ENCODE measurements at places on chromosomes 3 and 15.

DNA sequence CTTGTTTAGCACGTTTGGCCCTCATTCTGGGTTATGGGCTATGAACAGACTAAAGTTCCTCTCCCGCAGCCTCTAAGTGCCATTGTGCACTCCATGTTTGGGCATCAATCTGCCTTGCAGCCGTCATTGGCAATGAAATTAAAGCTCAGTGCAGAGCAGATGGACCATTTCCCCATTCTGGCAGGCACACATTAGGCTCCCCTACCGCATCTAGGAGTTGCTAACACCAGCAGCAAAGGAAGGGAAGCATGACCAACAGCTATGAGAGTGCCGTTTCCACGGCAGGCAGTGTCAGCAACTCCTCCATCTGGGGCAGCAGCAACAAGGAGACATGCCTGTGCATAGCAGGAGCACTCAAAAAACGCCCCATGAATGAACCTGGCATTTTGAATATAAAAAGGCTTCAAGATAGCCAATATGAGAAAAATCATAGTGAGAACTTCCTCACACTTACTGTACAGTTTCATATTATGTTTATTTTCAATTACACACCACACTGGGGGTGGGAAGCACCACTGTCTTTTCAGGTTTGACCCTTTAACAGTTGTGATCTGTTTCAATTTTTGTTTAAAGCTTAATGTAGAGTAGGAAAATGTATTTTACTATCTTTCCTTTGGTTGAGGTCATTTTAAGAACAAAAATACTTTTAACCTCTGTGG, 218.7 kb downstream of the KCNMB2 start:
- no peak for DNase-seq

DNA sequence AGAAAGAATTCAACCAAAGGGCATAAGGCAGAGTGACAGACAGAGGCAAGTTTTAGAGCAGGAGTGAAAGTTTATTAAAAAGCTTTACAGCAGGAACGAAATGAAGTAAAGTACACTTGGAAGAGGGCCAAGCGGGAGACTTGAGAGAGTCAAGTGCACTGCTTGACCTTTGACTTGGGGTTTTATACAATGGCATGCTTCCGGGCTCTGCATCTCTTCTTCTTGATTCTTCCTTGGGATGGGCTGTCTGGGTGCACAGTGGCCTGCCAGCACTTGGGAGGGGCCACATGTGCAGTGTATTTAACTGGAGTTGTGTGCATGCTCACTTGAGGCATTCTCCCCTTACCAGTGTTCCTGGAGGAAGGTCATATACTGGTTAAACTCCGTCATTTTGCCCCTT, 30.4 kb upstream of the KLHL25 start:
- DNase-seq: no peak

- DNase-seq: no peak
Measured at GRCh38 chr3:136787349-136787748, 31.6 kb upstream of the SLC35G2 start.

- DNase-seq: no peak
Measured at GRCh38 chr15:21270474-21270873, 169.8 kb downstream of the POTEB3 start.

- DNase-seq: no peak
Measured at GRCh38 chr15:61003437-61004218, 225.5 kb downstream of the RORA start.

GRCh38 chr3:158783051-158783450, 18.8 kb upstream of the MFSD1 start:
- no peak for DNase-seq

DNA sequence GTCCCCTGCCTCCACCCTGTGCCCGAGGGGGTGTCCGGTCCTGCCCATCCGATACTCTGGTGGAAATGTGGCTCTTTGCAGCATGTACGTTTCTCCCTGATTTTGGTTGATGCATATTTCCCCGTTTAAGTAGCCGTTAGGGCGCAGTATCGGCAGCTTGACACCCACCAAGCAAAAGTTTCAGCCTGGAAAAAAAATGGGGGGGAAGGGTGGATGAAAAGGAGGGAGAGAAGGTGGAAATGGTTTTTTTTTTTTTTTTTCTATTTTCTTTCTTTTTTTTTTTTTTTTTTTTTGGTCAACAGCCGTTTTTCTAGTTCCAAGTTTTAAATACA, 1.3 kb downstream of the RAP2B start:
- no peak for DNase-seq

DNA sequence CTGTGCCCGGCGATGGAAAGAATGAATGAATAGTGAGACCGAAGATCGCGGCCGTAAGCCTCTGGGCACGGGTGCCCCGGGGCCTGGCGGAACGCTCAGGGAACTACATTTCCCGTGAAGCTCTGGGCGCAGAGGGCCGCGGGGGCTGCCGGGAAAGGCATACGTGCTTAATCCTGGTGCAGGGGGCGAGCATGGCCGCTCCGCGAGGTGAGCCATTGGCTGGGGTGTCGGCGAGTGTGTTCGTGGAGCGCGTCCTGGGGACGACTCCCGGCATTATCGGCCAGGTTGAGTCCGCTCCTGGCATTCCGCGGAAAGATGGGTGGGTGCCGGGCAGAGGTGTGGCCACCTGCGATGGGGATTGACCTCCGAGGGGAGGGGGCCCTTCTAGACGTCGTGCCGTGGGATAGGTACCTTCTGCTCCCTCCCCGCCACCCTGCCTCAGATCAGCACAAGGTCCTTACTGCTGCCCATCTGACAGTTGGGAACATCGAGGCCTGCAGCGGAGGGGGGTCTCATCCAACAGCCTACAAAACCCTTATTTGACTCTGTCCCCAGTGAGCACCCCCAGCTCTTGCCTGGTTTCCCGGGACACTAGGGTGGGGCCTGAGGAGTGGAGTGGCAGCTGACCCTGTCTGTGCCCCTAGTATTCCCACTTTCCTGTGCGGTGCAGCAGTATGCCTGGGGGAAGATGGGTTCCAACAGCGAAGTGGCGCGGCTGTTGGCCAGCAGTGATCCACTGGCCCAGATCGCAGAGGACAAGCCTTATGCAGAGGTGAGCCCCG, at the start of gene MPI:
Gene MPI (plus strand): TSS at position 160 of the 782 bp plus-strand sequence. CDS start 32 bp downstream, at position 192.
- peak; percentile 98 for DNase-seq

GRCh38 chr3:124966521-124967445, 32.2 kb upstream of the MUC13 start:
- no peak for DNase-seq

DNA sequence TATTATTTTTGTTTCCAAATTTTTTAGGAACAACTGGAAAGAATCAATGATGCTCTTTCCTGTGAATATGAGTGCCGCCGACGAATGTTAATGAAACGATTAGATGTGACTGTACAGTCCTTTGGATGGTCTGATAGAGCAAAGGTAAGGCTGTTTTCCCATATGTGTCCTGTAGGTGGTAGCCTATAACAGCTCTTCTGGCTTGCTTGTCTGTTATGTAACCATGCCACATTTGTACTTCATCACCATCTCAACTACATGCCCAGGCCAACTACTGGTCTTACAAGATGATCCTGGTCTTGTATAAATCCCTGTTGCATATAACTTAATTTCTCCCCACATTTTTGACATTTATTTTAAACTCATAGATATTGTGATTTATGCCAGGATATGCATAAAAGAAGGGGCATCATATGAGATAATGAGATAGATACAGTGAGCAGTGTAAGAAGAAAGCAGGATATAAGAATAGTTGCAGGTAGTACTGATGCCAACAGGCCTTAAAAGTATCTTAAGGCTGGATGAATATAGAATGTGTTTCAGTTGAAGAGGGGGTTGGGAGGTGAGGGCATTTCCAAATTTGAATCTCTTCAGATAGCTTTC, 20.3 kb downstream of the FAM98B start:
- peak; percentile 58 for DNase-seq

- DNase-seq: no peak
Measured at GRCh38 chr15:71451130-71451529, 335.9 kb downstream of the THSD4 start.

GRCh38 chr15:59304034-59304795, 68.5 kb downstream of the MYO1E start:
- no peak for DNase-seq

GRCh38 chr3:131596884-131597283, 94.1 kb upstream of the MRPL3 start:
- DNase-seq: no peak

DNA sequence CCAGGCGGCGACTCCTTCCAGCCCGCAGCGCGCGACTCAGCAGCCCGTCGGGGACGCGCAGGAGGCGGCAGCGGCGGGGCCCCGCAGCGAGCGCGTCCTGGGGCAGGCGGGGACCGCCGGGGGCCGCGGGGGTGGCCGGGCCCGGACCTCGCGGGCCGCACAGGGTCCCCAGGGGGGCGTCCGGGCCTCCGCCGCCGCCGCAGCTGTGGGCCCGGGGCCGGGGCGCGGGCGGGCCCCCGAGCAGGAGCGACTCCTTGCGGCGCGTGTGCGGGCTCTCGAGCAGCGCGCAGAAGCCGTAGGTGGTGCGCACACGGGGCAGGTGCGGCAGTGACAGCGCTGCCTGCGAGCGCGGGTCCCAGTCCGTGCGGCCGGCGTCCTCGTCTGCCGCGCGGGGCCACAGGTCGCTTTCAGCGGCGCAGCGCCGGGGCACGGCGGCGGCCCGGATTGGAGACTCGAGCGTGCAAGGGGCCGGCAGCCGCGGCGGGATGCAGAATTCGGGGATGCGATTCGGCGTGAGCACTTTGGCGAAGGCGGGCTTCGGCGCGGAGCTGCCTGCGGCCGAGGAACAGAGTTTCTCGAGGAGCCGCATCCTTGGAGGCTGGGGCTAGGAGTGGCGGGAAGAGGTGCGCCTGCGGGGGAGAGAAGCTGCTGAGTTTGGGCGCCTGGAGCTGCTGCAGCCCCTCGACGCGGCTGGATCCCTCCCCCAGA, 535 bp downstream of the C2CD4B start:
- DNase-seq: peak; percentile 67

DNA sequence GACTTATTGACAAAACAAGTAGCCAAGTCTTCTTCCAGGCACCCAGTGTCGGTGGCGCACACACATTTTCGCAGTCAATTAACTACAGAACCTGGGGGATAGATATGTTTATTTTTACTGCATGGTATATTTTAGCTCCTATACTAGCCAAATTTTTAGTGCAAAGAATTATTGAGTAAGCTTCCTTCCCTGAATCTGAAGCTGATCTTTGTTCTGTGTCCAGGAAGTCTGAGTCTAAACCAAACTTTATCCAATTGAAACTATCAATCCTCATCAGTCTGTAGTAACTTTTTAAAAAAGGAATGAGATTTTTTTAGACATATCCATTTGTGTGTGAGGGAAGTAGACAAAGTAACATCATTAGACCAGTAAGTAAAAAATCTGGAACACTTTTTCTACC, 133.1 kb downstream of the GADL1 start:
- DNase-seq: no peak

DNA sequence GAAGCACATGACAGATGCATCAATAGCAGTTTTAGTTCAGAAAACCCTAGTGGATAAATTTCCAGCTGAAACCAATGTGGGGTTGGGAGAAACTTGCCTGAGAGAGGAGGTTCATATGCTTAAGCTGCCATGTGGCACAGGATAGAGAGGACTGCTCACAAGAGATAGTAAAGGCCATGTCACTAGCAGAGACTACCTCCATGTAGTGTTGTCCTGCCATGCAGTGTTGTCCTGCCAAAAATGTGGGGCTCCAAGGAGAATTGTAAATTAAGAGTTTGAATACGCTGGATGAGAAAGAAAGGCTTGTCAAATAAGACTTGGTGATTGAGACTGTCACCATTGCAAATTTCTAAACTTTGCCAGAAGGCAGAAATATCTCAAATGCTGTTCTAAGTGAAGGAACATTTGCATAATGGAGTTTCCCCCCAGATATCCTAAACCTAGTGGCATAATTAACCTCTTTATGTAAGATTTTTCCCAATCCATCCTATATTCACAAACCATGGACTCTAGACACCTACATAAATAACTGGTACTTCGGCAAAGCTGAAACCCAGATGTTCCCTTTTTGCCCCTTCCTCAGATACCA, 938.3 kb upstream of the ALCAM start:
- DNase-seq: no peak

DNA sequence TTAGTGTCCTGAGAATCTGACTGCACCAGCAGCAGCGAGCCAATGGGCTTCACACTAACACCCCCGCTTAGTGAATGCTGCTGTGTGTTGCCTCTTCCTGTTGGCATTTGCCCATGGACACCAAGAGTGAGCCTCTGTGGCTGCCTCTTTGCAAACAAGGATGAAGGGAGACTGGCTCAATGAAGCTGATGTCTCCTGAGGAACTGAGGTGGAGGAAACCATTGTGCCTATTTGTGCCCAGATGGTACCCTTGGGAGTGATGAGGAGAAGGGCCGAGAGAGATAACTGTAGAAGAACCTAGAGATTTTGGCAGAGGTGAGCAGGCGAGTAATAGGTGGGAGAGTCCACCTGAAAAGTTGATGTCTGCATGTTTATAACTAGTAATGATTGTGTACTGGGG, 51.2 kb downstream of the IL20RB start:
- DNase-seq: no peak

DNA sequence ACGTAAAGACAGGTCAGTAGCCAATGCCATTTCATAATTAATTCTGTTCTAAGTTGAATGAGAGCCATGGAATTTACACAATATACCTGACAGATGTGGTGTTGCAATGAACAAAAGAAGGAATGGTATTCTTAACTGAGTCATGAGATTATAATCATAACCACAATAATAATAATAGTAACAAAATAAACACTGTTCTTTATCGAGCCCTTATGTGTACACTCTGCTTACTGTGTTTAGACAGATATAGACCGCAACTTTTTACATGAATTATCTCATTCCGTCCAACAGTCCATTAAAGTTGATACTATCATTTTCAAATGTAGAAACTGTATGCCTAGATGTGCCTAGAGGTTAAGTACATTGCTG, 28.2 kb upstream of the SCAANT1 start:
- DNase-seq: no peak

DNA sequence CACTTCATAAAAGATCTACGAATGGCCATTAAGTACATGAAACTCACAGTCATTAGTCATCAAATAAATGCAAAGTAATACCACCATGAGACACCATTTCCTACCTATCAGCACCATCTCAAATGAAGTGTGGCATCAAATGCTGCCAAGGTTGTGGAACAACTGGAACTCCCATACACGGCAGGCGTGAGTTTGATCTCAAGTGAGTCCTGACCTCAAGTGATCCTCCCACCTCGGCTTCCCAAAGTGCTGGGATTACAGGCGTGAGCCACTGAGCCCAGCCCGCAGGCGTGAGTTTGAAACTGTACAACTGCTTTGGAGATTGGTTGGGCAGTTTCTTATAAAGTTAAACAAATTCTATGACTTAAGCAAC, 28.8 kb upstream of the HDAC11 start:
- DNase-seq: no peak

GRCh38 chr3:193333229-193333628, 45.3 kb downstream of the ATP13A5 start:
- no peak for DNase-seq

DNA sequence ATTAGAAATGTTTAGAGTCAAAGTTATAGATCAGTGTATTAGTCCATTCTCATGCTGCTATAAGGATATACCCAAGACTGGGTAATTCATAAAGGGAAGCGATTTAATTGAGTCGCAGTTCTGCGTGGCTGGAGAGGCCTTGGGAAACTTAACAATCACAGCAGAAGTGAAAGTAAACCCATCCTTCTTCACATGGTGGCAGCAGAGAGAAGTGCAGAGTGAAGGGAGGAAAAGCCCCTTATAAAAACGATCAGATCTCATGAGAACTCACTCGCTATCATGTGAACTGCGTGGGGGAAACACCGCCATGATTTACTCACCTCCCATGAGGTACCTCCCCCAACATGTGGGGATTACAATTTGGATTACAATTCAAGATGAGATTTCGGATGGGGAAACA, 871.5 kb downstream of the DIPK2A start:
- DNase-seq: no peak

- no peak for DNase-seq
Measured at GRCh38 chr3:30775040-30775439, 119.4 kb downstream of the GADL1 start.
